ENCODE measurements at places on chromosomes 4 and X.
A peak's percentile ranks its signal among the peaks of the same experiment; 100 is the strongest.

DNA sequence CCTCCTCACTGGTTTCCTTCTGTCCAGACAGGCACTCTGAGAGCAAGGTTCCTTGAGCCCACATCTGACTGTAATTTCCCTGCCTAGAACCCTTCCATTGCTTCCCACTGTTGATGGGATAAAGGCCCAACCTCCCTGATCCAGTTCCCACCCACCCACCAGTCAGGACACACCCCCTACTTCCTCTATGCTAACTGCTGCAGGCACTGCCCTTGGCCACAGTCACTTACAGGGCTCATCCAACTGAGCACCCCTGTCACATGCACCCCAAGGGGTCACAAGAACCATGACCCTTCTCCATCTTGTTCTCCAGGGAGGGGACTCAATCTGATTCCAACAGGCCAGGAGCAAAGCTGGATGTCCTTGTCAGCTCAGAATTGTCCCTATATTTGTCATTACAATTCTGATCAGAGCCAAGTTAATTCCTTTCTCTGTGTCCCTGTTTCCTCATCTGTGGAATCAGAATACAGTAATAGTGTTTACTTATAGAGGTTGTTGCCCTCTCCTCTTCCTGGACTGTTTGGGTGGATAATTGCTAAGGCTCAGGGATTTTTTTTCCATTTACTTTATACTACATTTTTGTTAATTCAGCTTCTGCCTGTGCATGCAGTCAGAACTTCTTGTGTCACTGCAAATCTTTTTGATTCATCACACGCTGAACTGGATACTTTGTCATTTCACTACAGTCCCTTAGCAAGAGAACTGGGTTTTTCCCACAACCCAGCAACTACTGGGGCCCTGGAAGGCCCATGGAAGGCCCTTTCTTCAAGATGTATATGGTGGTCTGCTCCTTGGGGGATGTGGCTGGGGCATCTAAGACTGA lies 105.6 kb upstream of the MAMLD1 start:
- no peak for DNase-seq

GRCh38 chr4:75916091-75916661 lies 13.9 kb upstream of the PPEF2 start:
- DNase-seq: peak; percentile 18

- no peak for DNase-seq
Measured at GRCh38 chr4:174859904-174860303, 30.9 kb upstream of the GLRA3 start.

- DNase-seq: peak; percentile 88
Measured at GRCh38 chrX:12949927-12950656, 24.8 kb upstream of the TMSB4X start.

DNA sequence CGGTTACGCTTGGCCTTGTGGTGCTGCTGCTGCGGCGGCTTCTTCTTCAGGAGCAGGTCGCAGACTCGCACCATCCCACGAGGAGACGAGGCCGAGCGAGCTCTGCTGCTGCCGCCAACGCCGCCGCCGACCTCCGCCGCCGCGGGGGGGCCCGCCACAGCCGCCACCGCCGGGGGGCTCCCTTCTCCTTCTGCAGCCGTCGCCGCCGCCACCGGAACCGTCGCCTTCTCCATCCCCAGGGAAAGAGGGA lies 237 bp downstream of the ANKRD17 start:
- no peak for DNase-seq

DNA sequence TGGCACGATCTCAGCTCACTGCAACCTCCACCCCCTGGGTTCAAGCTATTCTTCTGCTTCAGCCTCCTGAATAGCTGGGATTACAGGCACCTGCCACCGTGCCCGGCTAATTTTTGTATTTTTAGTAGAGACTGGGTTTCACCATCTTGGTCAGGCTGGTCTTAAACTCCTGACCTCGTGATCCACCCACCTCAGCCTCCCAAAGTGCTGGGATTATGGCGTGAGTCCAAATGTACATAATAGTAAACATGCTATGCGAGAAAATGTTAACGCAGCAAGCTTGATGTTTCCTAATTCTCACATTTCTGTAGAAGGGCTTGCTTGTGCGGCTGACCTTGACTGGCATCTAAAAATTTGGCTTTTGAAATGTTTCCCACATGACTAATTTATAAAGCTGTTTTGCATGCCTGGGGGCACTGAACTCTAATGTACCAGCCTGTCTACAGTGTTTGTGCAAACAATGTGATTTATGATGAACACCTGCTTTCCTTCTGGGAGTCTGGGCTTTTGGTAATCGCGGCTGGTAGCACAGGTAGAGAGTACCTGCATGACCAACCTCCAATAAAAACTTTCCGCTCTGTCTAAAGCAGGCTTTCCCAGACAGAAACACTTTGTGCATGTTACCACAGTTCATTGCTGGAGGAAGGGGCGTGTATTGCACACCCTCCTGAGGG lies 216.8 kb downstream of the IL15 start:
- DNase-seq: no peak

GRCh38 chrX:132802033-132802432 lies 156.4 kb downstream of the HS6ST2 start:
- DNase-seq: no peak

DNA sequence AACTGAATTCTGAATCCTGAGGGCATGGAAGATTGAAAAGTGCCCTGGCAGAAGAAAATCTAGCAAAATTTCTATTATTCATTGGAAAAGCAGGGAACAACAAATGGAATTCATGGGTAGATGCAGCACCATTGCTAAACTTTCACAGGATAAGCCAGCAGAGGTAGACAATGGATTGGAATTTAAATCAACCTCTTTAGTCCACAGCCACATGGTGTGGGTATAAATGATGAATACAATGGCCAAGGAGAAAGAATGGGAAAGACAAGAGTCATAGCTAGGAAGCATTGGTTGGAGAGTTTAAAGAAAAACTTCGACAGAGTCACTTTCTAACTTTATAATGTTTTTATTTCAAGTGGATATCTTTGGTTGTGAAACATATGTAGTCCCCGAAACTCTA lies 332.8 kb upstream of the PUDP start:
- DNase-seq: no peak

DNA sequence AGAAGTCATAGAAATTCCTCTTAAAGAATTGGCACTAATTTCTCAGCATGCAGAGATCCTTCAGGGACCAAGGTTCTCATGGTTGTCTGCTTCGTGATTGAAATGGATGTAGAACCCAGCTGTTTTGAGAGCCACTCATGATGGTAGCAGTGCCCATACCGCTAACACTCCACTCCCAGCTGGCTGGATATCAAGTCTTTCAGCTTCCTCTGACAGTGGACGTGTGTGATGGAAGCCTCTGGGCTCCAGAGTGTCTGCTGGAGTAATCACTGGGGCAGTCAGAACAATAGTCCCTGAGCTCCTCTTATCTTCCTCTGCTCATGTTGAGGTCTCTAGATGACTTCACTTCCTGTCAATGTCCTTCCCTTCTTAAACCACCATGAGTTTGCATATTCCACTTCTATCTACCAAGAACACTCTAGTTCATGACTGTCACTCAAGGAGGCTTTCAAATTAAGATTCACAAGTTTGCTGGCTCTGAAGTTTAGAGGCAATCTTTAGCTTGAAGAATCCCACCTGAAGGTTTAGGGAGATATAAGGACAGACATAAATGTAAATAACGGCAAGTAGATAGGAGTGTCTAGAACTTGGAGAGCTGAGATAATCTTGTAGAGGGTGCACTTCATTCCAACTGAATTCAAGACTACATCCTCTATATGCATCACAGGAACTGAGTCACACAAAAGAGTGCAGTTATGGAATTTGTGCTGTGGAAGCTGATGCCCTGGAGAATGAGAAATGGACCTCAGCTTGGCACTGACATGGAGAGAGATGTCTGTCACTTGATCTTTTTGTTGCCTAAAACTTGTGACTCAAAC lies 64.5 kb upstream of the WDR1 start:
- DNase-seq: no peak

- DNase-seq: no peak
Measured at GRCh38 chrX:35700121-35700520, 98.0 kb upstream of the MAGEB16 start.

- no peak for DNase-seq
Measured at GRCh38 chrX:146056511-146057081, 239.0 kb downstream of the SLITRK2 start.

GRCh38 chrX:19593690-19594089 lies 78.4 kb upstream of the MAP3K15 start:
- peak; percentile 29 for DNase-seq

DNA sequence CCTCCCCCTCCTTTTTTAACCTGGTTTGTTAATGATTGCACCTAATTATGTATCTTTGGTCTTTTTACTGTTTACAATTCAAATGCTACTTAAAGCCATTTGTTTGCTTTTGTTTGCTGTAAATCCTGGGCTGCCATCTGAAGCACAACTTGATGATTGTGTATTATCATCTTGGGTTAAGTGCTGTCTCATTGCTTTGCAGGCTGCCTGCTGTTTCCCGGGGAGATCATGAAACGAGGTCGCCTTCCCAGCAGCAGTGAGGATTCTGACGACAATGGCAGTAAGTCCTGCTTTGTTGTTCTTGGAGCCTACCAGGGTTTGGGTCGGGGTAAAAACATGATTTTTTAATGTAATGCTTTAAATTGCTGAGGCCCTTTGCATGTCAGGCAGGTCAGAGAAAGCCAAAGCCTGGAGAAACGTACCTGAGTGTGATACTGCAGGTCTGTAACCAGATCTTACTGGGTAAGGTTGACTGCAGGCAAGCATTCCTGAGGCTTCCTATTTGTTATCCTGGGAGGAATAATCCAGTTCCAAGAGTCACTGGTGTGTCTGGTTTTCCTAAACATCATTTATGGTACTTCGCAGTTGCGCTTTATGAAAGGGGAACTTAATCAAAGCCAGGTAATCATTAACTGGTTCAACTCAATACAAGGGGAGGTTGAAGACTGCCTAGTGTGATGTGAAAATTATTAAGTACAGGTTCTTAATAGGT lies 22.2 kb downstream of the JADE1 start:
- DNase-seq: no peak

DNA sequence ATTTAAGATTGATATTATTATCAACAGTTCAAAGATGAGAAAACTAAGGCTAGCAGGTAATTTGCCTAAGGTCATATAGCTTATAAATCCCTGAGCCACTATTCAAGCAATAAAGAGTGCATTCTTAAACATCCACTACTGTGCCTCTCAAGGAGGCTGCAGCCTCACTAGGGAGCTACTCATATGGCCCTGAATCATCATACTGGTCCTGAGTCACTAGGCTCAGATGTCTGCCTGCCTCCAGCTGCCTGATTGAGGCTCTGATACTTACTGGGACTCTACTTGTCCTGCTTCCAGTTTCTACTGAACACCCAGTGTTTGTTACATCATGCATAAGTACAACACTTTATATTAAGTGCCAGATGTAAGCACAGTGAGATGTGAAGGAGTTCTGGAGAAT lies 110.7 kb downstream of the AASDH start:
- DNase-seq: no peak

GRCh38 chr4:162323919-162324318 lies 160.1 kb upstream of the FSTL5 start:
- DNase-seq: no peak

DNA sequence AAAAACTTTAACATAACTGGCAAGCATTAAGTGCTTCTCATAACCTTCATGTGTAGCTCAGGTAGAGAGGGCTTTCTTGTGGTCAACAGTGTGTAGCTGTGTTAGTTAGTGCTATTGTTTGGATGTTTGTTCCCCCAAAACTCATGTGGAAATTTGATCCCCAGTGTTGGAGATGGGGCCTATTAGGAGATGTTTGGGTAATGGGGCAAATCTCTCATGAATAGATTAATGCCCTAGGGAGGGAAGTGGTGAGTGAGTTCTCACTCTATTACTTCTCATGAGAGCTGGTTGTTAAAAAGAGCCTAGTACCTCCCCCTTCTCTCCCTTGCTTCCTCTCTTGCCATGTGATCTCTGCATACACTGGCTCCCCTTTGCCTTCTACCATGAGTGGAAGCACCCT lies 16.5 kb upstream of the SLC25A43 start:
- no peak for DNase-seq

DNA sequence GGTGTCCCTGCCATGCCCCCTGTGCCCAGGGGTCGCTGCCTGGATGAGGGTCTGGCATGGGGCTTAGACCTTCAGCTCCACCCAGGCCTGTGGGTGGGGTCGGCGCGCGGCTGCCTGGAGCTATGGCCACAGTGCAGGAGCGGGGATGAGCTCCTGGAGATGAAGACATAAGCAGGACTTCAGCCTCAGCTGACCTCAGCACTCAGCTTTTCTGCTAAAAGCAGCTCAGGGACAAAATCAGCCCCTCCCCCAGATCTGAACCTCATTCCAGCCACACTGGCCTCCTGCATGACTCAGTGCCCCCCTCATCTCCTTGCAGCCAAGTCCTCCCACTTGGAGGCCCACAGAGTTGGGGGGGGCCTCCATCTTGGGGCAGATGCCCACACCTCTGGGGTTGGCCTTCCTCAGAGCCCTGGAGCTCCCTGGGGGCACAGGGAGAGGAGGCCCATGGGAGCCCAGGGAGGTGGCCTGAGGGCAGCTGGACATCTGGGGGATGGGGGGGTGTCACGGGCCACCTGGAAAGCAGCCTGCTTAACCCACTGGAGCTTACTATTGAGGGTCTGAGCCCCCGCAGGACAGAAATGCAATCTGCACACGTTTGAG lies 19.4 kb upstream of the CPLX1 start:
- no peak for DNase-seq

- no peak for DNase-seq
Measured at GRCh38 chrX:44099366-44099765, 126.2 kb upstream of the NDP start.

GRCh38 chr4:179165862-179166261 lies 1723.6 kb upstream of the AGA start:
- no peak for DNase-seq

- DNase-seq: no peak
Measured at GRCh38 chr4:66443008-66443407, 772.7 kb upstream of the EPHA5 start.

GRCh38 chr4:24322511-24322910 lies 261.8 kb downstream of the DHX15 start:
- no peak for DNase-seq

DNA sequence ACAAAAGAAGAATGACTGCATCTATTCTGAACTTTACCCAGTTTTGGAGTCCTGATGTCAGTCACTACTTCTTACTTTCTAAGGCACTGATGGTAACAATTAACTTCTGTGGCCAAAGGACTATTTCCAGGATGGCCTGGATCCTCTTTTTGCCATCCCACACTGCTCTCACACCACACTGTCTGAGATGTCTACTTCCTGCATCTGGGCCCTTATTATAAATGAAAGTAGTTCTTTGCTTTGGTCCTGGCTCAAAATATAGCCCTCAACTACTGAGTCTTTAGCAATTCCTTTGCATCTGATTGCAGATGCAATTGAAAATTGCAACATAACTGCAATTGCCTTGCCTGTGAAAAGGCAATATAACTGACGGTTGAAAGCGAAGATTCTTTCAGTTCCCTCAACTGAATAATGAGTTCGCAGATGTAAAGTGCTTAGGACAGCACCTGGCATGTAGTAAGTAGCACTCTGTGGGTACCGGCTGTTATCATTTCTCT lies 44.2 kb downstream of the COQ2 start:
- DNase-seq: no peak

- no peak for DNase-seq
Measured at GRCh38 chr4:37615059-37615719, 71.0 kb downstream of the RELL1 start.

DNA sequence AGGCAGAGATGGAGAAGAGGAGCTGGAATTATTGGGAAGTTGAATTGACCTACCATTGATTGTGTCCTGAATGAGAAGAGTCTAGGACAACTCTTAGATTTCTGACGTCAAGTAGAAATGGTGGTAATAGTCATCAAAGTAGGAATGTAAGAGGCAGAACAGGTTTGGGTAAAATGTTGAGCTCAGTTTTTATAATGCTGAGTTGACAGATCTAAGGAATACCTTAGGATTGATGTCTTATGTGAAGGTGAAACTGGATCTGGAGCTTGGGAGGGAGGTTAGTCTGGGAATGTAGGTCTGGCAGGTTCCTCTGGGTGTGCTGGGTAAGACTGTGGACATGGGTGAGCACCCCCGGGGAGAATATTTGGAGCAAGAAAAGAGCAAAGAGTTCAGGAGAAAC lies 31.9 kb downstream of the JADE1 start:
- DNase-seq: no peak

All from activated CD4-positive, alpha-beta T cell treated with anti-CD3 and anti-CD28 coated beads for 4 hours (primary cell).